Heart right ventricle (tissue), 16 donors: ENCODE measurements at places on chromosomes 2 and 18. TPM values are rescaled to one million over a fixed set of nuclear protein-coding genes. Genes with fewer than 3 reads are reported as not detected.

GRCh38 chr2:63569740-63570139 lies 18.5 kb downstream of the WDPCP start:
- no peak for DNase-seq

DNA sequence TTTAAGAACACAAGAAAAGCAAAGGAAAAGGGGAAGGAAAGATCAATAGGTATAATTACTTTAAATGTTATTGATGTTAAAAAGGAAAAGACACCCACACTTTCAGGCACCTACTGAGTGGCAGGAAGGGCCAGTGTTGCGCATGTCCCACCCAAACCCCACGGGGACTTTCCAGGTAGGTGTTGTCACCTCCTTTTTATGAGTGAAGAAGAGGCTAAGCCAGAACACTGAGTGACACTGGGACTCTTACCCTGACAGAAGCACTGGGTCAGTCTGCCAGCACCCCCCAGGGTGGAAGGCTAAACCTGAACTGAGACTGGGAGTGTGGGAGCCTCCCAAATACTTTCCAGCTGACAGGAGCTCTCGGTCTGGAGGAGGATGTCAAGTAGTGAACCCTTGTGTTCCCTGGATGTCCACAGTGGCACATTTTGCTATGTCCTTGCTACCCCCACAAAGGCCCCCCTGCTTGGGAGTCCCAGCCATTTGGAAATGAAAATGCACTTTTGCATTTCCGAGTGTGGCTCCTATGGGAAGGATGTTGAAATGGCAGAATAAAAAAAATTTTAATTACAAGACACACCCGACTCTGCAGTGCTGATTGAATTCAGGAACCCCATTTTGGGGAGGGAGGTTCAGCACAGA lies 90.9 kb upstream of the SMAD2 start:
- no peak for DNase-seq

- DNase-seq, result no peak
These were observed 488.7 kb downstream of the SUCLG1 start for GRCh38 chr2:83970217-83970929.

- no peak for DNase-seq
These were observed 770.8 kb downstream of the DSC3 start for GRCh38 chr18:30271716-30272115.

- no peak for DNase-seq
These were observed 166.2 kb downstream of the TRIM43 start for GRCh38 chr2:95757988-95758387.

- DNase-seq, result no peak
These were observed 3.5 kb downstream of the TEX261 start for GRCh38 chr2:70991142-70991541.

- DNase-seq, result no peak
These were observed 62.6 kb downstream of the TMEM131 start for GRCh38 chr2:97932975-97933662.

DNA sequence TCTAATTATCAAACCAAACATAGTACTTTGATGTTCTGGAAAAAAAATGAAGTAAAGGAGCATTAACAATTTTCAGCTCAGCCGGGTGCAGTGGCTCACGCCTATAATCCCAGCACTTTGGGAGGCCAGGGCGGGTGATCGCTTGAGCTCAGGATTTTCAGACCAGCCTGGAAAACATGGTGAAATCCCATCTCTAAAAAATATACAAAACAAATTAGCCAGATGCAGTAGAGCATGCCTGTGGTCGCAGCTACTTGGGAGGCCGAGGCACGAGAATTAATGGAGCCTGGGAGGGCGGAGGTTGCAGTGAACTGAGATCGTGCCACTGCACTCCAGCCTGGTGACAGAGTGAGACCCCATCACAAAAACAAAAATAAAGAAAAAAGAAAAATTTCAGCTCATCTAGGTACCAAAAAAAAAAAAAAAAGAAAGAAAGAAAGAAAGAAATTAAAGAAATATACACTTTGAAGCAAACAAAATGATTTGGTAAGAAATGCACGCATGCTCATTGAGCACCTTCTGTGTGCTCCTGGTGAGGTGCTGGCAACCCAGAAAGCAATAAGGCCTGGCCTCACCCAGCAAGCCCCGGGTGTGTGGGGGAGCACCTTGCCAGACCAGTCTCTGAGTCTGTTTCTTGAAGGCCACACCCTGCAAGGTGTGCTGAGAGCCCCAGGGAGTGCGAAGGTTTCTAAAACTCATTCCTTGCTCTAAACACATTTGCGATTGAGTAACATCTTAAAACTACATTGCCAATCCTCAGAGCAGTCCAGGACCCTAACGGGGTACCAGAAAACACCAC lies 133.5 kb downstream of the TFCP2L1 start:
- no peak for DNase-seq

DNA sequence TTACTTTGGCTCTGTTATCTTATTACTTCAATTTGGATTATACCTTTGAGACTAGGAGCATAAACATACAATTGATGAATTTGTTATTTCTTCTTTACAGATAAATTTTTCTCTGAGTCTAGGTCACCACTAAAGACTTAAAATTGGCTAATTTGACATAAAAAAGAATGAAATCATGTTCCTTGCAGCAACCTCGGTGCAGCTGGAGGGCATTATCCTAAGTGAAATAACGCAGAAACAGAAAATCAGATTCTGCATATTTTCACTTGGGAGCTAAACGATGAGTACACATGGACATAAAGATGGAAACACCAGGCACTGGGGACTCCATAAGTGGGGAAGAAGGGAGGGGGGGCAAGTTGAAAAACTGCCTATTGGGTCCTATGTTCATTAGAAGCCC lies 172.8 kb upstream of the SESTD1 start:
- no peak for DNase-seq

DNA sequence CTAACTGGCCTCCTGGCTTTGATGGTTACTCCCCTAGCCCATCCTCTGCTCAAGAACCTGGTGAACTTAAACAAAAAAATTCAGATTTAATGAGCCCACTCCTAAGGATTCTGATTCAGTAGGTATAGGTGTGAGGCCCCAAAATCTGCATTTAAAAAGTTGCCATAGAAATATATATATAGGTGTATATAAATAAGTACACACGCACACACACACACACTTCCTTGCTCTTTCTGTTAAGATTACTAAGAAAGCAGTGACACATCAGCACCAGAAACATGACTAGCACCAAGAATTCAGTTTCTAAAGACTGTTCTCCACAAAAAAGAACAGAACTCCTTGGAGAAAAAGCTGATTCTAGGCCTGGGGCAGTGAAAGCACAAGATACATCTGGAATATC lies 17.8 kb downstream of the EML6 start:
- DNase-seq, result no peak

GRCh38 chr2:71609958-71610357 lies 156.6 kb downstream of the DYSF start:
- no peak for DNase-seq

DNA sequence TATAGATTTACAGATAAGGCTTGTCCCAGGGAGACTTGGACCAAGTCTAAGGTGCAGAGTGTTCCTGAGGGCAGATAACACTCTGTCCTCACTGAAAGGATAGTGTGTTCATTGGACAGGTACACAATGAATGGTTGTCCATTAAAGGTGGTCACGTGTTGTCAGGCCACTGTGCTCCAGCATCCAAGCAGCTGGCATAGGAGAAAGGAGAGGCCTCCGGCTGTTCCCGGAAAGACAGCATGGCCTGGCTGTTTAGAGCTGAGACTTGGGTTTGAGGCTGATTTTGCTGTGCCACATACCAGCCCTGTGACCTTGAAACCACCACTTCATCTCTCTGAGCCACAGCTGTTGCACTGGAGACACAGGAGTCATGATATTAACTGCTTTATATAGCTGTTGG lies 19.6 kb upstream of the SULT1C3 start:
- DNase-seq, result no peak

DNA sequence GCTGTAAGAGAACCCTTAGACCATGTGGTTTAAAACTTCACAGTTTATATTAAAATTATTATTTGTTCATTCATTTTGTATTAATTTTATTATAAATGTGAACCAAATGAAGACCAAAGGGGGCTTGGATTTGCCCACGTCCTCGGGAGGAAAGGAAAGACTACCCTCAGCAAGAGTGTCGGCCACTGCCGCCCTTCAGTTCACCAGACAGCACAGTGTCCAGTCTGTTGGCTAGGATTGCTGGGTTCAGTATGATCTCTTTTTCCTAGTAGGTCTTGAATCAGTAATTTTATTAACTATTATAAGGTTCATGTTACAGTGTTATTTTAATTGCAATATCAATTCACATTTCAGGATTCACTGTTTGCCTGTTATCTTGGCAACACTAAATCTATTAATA lies 78.2 kb upstream of the CHRNA1 start:
- no peak for DNase-seq

DNA sequence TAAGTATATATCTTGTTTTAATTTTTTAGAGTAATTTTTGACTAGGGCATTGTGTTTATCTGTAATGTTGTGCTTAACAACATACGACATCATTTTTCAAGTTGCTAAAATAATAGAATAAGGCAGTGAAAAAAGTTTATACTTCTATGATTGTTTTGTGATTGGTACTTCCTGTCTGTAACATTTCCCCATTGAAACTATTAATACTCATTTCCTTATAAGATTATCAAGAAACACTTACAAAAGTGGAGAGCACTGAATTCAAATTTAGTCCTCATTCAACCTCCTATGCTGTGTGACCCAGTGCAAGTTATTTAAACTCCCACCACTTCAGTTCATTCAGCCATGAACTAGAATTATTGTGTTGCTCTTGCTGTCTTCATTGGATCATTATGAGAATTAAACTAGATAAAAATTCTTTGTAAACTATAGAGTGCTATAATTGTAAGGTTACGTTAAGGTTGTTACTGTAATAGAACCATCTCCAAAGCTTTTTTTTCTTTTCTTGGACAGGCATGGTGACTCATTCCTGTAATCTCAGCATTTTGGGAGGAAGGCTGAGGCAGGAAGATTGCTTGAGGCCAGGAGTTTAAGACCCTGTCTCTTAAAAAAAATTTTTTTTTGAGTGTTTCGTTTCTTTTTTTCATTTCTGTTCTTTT lies 2.8 kb downstream of the ETAA1 start:
- no peak for DNase-seq

GRCh38 chr18:69996951-69997798 lies 49.5 kb upstream of the CD226 start:
- no peak for DNase-seq

GRCh38 chr2:219368690-219369191 lies 19.0 kb downstream of the DNPEP start:
- no peak for DNase-seq

- no peak for DNase-seq
These were observed 173.8 kb upstream of the SIX3 start for GRCh38 chr2:44767691-44768090.

DNA sequence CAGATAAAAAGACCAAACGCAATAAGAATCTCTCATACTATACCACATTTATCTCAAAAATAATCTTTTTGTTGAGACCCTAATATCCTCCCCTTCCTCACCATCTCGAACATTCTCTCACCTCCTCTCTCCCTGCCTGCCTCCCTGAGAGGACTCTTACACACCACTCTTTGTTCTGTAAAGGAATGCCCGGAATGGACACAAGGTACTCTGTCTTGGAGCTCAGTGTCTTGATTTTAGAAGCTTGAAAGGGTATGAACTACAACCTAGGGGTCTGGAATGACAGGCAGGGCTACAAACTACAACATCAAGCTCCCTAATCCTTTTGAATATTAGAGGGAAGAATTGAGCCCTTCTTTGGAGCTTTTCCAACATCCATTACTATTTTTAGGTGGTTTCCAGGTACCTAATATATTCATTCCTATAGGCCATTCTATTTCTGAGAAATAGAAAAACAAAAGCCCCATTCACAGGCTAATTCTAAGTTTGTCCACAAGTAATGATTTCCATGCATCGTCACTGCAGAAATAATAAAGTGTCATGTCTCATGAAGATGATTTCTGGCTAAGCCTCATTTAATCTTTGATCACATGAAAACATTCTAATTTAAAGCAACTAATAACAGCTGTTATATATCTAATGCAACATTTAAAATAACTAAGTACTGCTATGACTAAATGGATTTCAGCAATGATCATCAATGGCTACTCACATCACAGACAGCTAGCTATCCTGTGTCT lies 60.6 kb downstream of the LRP2 start:
- DNase-seq, result no peak

GRCh38 chr18:78309924-78310323 lies 669.7 kb upstream of the SALL3 start:
- DNase-seq, result no peak

GRCh38 chr2:38454081-38454480 lies 77.0 kb upstream of the ATL2 start:
- no peak for DNase-seq

- no peak for DNase-seq
These were observed 50.6 kb upstream of the TFCP2L1 start for GRCh38 chr2:121335294-121336290.

DNA sequence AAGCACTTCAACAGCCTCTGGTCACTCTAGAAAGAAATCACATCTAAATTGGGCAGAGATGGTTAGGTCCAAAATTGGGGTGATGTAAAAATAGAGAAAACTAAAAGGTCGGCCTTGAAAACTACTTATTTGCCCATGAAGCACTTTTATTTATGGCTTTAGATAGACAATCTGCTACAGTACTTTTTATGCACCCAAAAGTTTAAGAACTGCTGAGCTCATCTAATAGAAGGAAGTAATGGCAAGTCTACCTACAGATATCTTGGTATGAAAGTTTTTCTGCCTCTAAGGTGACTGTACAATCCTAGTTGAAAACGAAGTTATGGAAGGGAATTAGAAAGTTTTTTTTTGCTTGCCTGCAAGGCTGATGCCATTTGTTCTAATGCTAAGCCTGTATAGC lies 46.2 kb downstream of the SPHKAP start:
- DNase-seq, result no peak

DNA sequence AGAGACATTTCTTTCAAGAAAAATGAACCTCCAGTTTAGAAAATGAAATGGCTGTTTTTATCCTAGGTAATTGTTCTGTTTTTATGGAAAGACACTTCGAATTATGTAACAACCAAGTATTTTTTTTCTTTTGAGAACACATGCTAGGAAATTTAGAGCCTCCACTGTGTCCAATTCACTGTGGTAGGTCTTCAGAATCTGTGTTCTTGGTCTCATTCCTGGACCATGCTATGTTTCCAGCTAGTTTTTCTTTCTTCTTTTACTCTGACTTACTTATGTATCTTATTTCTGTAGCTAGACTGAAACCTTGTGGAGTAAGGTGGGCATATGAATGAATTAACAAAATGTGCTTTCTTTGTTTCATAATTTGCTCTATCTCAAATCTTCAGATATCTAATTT lies 391.7 kb upstream of the KLHL29 start:
- no peak for DNase-seq

DNA sequence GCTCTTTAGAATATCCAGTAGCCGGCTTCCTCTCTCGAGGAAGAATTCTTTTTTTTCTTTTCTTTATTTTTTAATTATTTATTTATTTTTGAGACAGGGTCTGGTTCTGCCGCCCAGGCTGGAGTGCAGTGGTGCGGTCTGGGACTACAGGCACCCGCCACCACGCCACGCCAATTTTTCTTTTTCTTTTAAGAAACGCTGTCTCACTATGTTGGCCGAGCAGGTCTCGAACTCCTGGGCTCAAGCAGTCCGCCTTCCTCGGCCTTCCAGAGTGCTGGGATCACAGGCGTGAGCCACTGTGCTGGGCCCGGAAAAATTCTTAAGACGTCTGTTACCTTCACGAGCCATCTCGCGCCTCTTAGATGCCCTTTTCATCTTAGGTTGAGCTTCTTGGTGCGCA lies 931 bp upstream of the TMEM131 start:
- DNase-seq, result no peak

The BCS1L gene
- 47.1 TPM for total RNA-seq

The GPR45 gene
- total RNA-seq, result not detected

The RPS27A gene
- total RNA-seq, result 518 TPM

The KYNU gene
- total RNA-seq, result 0.67 TPM

The BUB1 gene
- total RNA-seq, result 0.47 TPM
